ENCODE measurements at places on chromosomes 2 and 18.

DNA sequence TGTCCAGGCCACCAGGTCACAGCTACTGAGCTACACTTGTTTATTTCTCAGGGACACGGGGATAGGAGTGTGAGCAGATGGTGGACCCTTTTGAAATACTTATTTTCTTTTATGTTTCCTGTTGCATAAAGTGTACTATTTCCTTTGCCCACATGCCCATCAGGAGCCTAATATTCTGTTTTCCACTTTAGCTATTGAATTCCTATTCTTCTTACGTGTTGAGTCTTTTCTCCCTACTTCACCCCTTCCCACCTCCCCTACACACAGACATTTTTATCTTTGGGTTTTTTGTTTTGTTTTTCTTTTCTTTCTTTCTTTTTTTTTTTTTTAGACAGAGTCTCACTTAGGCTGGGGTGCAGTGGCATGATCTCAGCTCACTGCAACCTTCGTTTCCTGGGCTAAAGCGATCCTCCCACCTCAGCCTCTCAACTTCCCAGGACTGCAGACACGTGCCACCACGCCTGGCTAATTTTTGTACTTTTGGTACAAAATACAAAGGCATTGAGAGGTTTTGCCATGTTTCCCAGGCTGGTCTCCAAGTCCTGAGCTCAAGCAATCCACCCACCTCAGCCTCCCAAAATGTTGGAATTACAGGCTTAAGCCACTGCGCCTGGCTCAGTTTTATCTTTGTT, 5.2 kb upstream of the GPR55 start:
- DNase-seq = no peak

GRCh38 chr2:181456660-181457120, 496 bp upstream of the ITGA4 start:
- peak; percentile 46 for DNase-seq

- no peak for DNase-seq
These were observed 233.4 kb upstream of the MYT1L start for GRCh38 chr2:2564300-2565078.

DNA sequence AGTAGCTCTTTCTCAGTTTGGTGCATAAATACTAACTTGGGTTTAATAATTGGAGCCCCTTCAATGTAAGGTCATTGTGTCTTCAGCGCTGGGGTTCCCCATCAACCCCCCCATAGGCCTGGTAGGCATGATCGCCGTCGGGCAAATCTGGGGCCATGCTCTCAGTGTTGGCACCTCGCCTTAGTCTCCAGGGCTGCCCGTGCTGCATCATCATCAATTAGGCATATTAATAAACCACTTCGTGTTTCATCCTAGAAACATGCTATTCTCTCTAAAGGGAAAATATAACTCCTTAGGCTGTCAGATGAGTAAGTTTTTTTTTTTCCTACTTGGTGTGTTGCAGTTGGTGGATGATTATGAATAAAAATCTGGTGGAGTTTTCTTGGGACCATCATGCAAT, 96.7 kb upstream of the IL1R2 start:
- no peak for DNase-seq

GRCh38 chr2:27922842-27923241, 32.3 kb downstream of the BABAM2 start:
- DNase-seq = no peak

DNA sequence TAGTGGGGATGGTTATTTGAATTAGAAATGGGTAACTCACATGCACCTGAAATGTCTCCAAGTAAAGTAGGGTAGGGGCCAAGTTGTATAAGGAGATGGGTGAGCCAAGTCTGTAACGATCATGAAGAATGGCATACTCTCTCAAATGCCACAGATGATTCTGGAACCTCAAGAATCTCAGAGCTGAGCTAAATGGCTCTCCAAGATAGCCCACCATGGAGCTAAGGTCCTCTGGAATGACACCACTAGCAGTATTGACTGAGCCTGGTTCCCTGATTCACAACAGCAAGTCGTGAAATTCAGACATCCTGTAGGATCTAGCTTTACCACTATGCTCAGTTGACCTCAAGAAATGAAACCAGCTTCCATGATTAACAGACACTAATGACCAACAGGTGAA, 115.9 kb upstream of the EPAS1 start:
- DNase-seq = no peak

DNA sequence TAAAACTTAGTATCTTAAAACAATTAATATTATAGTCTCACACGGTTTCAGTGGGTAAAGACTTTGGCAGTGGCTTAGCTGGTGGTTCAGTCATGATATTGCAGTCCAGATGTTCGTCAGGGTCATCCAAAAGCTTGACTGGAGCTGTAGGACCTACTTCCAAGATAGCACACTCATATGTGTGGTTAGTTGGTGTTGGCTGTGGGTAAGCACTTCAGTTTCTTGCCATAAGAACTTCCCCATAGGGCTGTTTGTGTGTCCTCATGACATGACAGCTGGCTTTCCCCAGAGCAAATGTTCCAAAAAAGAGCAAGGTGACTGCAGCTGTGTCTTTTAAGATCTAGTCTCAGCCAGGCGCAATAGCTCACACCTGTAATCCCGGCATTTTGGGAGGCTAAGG, 48.5 kb upstream of the EPC2 start:
- no peak for DNase-seq

GRCh38 chr2:241359481-241360045, 3.5 kb downstream of the FARP2 start:
- DNase-seq = no peak

Data from stimulated activated CD8-positive, alpha-beta memory T cell treated with anti-CD3 and anti-CD28 coated beads, Interleukin-15, amount 100 ng/mL, for 4 hours (primary cell).